Endothelial cell of umbilical vein (primary cell): ENCODE measurements at places on chromosomes 2 and 18.

DNA sequence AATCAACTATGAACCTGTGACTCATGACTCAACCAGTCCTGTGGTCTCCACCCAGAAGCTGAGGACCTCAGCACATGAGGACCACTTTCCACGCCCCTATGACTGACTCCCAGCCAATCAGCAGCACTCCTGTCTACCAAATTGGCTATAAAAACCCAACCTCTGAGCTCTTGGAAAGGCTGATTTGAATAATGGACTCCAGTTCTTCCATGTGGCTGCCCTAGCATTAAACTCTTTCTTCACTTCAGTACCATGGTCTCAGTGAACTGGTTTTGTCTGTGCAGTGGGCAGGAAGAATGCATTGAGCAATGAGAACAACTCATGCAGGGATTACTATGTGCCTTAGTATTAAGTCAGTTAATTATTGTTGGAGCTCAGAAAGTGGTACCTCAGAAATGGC, 78.3 kb downstream of the CMPK2 start:
- DNase-seq: no peak

DNA sequence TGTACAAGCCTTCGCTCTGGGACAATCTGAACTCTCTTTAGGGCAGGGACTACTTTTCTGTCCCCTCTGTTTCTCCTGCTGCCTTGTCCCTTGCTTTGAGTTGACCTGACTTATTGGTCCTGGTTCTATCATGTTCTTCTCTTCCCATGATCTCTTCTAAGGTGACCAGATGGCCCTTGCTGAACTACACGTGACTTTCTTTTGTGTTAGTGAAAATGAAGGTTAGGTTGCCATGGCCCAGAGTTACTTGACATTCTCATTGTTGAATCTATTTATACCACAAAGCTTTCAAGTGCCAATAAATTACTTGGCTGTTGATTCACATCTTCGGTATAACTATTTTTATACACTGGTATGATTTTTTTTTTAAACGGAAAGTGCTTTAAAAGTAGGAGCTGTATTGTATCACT, 24.4 kb downstream of the MRPL33 start:
- DNase-seq: peak; percentile 89

DNA sequence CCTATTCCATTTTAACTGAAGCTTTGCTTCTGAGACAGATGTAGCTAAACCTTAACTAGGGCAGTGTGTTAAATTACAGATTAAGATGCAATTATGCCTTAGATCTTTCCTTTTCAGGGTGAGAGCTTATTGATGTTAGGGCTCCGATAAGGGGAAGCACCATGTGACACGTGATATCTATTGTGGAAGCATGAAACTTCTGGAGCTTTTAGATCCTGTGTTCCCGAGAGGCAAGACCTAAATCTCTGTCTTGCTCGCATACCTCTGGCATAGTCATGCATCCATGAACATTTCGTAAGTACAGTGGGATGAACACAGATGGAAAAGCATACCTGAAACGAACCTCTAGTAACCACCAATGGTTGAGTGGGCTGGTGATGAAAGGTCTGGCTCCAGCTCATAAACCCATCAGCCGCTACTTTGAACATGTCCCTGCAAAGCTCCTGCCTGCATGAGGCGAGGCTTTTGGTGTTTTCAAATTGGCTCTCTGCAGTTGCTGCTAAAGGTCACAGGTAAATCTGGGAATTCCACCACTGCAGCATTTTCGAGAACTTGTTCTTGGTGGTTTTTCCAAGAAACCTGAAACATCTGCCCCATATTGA, 3.7 kb upstream of the NRP2 start:
- DNase-seq: no peak

GRCh38 chr2:167785606-167786216, 461.7 kb downstream of the STK39 start:
- no peak for DNase-seq

DNA sequence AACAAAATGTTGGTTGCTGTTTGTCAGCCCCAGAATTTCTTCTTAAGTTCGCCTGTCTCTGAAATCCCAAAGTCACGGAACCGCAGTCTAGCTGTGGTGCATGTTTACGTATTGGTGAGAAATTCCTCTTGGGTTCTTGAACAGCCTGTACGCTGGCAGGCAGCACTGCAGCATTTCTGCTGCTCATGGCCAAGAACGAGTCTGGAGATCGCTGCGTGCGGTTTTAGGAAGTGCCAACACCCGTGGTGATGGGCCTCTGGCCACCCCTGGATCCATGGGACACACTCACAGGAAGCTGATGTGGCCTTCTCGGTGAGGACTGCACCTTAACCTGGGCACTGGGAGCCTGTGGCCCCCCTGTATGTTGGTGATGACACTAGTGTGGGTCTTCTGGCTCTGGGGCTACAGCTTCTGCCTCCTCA, 23.7 kb downstream of the ASB1 start:
- no peak for DNase-seq

DNA sequence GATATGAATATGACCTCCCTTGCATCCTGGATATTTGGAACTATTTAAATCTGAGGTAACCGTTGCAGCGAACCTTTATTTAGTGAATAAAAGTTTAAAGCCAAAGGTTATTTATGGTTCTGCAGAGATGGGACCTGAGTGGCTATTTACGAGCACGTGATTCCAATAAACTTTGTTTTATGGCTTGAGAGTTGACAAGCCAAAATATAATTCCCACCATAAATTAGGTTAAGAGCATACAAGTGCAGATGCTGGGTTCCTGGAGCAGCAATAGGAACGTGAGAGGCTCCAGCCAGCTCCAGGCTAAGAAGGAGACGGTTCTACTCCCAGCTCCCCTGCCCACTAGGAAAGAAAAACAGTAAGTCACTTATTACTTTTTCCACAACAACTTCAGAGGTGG, 5.2 kb upstream of the HOXD4 start:
- DNase-seq: no peak

- no peak for DNase-seq
These were observed 37.5 kb downstream of the ST8SIA5 start for GRCh38 chr18:46719388-46719787.

DNA sequence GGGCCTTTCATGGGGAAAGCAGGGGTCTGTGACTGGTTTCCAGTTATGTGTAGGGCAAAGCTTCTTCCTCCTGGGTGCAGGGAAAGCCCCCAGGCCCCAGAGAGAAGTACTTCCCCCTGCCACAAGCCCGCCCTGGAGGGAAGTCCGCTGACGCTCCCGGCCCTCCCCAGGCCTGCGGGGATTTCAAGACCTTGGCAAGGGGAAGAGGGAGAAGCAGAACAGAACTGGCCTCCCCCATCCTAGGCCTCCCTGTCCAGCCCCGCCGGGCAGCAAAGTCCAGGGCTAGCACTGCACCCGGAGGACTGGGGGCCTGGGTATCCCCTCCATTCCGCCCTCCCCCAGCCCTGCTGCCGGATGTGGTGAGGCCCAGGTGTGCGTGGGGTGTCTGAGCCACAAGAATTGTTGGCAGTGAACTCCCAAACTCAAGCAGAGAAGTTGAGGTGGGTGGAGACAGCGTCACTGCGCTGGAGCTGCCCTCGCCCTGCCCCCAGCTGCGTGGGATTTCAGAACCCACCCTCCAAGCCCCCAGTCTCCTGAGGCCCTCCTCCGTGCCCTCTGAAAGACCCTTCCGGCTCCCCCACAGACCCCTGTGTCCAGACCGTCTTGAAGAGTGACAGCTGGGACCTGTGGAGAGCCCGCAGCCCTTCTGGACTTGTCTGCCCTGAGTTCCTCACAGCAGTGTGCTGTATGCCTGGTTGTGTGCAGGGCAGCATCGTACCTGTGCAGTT, 1.1 kb upstream of the DUSP2 start:
- no peak for DNase-seq

GRCh38 chr2:29718076-29718686, 203.2 kb downstream of the ALK start:
- DNase-seq: no peak

GRCh38 chr2:186347472-186347871, 138.6 kb upstream of the ZC3H15 start:
- DNase-seq: peak; percentile 44

DNA sequence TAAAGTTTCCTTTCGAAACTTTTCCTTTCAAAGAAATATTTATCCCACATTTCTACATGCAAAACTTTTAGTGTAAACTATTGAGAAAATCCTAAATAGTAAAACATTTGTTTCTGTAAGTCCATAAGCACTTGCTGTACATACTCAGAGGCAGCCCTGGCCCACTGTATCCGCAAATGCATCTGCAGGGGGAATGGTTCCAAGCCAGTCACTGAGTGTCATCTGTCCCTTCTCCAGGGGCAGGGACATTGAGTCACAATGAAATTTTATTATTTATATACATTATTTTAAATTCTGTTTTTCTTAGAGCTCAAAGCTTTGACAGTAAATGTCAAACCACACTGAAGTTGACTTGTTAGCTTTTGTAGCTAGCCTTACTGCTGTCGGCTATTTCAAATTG, 367.2 kb downstream of the MTX2 start:
- DNase-seq: peak; percentile 24

DNA sequence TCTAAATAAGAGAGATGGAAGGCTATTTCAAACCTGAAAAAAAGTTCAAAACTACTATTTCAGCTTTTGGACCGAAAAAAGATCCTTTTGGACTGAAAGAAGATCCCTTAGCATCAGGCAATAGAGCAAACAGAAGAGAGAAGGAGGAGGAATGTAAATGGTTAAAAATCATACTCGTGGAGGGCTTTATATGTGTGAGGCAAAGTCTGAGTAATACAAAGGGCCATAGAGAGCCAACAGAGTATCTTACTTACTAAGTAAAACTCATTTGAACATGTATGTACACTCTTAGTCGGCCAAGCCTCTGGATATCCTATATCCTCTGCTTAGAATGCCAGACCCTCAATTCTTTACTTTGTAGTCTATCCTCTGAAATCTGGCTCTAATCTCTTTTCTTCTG, 55.7 kb downstream of the ITSN2 start:
- DNase-seq: no peak

GRCh38 chr2:189502714-189503113, 61.4 kb downstream of the WDR75 start:
- DNase-seq: no peak

- no peak for DNase-seq
These were observed 74.9 kb downstream of the ANTXR1 start for GRCh38 chr2:69087912-69088240.

DNA sequence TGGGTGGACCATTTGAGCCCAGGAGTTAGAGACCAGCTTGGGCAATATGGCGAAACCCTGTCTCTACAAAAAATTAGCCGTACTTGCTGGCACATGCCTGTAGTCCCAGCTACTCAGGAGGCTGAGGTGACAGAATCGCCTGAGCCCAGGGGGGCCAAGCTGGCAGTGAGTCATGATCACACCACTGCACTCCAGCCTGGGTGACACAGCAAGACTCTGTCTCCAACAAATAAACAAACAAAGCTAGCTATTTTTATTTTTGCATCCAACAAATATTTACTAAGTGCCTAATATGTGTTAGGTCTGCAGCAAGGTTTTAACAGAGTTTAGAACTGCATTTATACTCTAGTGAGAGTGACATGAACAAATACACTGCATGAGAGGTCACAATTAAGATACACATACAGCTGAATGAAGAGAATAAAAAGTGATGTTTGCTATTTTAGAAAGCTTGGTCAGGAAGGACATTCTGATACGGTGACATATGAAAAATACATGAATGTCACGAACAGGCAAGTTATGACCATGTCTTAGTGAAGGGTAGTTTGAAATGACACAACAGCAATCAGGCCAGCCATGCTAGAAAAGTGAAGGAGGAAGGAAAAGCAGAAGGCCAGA, 83.2 kb upstream of the FRZB start:
- DNase-seq: peak; percentile 11
